Activated CD8-positive, alpha-beta memory T cell treated with anti-CD3 and anti-CD28 coated beads for 24 hours (primary cell): ENCODE measurements at places on chromosomes 2 and 18.

DNA sequence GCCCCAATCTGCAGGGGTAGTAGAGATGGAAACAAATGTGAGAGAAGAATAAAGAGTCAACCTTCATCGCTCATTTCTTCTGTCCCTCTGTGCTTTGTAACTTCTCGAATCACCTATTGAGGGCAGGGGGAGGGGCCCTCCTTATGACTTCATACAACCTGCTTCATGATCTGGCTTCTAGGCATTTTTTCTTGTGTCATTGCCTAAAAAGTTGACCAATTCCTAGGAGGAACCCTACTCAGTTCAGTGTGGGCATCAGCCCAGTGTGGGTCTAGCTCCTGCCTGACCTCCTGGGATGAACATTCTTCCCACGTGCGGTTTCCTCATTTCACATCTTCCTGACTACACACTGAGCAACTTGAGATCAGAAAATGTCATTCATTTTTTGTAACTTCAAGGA lies 46.3 kb upstream of the CREB1 start:
- no peak for DNase-seq

DNA sequence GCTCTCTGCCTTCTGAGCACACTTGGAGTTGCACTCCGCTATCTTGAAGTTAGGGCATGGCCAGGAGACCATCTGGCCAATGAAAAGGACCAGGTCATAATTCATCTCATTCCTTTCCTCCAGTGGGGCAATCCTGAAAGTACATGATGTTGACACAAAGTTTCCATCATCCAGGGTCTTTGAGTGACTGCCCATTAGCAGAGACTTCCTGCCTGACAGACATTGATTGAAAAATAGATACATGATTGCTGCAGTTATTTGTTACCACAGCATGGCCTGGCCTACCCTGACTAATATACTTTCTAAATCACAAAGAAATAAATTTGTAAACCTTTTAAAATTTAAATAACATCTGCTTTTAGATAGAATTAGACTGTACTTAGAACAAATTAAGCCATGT lies 50.0 kb upstream of the SCG2 start:
- no peak for DNase-seq

DNA sequence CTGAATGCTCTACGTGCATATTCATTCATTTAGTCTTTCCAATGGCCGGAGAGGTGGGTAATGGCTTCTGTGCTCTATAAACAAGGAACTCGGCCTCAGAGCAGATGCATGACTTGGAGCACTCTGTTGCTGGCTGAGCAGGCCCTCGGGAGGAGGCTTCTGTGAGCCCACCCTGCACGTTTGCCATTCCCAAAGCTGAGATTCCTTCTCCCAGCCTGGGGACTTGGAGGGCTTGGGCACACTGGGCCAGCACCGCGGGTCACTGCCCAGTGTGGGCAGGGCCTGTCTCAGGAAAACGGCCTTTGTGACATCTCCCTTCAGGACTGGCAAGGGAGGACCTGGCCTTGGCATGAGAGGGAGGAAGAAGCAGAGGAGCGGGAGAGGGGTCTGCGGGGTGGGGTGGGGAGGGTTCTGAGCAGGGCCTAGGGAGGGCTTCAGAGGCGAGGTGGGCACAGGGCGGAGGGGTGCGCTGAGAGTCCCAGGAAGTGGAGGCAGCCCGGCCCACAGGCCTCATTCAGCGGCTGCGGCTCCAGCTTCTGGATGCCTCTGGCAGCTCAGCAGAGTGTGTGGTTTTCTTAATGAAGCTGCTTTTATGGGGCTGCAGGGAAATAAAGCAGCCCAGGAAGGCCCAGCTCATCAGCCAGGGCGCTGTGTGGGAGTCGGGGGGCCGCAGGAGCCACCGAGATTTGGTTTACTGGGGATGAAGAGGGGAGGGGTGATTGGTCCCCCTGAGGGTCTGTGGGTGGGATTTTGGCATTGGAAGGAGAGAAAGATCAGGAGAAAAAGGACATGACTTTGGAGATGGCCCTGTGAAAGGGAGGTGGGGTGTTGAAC lies 51.7 kb upstream of the OTOF start:
- no peak for DNase-seq

DNA sequence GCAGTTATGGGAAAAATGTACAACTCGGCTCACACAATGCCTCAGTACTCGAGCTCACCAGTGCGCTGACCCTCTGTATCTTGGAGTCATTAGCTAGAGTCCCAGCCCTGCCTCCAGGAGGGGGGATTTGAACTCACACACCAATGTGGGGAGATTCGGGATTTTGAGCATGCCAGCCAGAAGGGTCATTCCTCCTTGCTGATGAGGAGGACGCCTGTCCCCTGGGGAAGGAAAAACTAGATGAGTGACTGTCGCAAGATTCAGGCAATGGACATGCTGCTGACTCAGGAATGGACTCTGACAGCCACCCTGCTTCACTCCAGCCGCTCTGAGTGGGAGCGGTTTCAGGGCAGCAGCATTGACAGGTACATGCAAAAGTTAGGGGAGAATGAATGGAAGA lies 20.6 kb downstream of the FIGN start:
- DNase-seq, result no peak

GRCh38 chr18:12599543-12599942 lies 58.4 kb downstream of the SPIRE1 start:
- DNase-seq, result no peak

DNA sequence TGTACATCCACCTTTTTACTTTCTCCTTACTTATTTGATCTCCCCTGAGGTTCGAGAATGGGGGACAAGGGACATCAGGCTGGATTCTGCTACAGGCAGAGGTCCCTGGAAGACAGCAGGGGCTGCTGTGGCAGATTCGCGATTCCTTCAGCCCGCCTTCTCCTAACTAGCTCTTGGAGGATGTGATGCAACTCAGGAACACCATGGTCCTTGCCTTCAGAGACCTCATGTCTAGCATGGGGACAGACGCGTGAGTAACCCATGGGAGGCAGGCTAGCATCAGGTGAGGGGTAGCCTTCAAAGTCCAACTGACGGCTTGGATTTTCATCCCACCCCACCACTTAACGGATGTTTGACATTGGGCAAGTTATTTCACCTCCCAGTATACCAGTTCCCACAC lies 869 bp upstream of the TCF23 start:
- DNase-seq, result no peak

DNA sequence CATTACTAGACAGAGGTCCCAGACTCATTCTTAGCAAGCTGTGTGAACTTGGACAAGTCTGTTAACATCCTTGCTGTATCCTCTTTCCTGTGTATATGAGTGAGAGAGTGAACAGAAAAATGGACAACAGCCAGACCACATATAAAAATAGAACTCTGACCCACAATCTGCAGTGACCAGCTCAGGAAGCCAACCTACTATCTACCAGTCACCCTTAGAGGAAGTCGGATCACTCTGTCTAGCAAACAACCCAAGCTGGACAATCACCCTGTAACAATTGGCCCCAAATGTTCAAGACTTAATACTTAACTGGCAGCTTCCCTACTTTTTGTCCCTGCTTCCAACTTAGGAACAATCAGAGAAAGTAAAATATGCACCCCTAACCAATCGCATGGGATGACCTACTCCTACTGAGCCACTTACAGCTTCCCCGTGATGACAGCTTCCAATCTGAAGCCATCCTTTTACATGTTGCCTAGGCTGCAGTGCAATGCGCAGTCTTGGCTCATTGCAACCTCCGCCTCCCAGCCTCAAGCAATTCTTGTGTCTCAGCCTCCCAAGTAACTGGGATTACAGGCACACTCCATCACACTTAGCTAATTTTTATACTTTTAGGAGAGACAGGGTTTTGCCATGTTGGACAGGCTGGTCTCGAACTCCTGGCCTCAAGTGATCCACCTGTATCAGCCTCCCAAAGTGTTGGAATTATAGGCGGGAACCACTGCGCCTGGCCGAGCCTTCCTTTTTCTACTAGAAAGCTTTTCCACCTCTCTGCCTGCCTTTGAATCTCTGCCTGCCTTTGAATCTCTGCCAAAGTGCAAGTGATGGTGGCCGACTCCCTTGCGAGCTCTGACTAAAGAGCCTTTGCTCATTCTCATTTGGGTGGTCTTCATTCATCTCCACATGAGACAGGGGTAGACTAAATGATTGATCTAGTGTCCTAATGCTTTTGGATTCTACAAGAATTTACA lies 158.3 kb upstream of the NDUFV2 start:
- DNase-seq, result no peak

- no peak for DNase-seq
Measured at GRCh38 chr2:237281836-237282306, 132.1 kb downstream of the COL6A3 start.

- peak; percentile 84 for DNase-seq
Measured at GRCh38 chr2:44169155-44169898, 652 bp downstream of the PPM1B start.
